Activated T-helper 1 cell treated with Interleukin-2 at 50 U/mL for 16 hours (primary cell): ENCODE measurements at places on chromosomes 5 and 9.

DNA sequence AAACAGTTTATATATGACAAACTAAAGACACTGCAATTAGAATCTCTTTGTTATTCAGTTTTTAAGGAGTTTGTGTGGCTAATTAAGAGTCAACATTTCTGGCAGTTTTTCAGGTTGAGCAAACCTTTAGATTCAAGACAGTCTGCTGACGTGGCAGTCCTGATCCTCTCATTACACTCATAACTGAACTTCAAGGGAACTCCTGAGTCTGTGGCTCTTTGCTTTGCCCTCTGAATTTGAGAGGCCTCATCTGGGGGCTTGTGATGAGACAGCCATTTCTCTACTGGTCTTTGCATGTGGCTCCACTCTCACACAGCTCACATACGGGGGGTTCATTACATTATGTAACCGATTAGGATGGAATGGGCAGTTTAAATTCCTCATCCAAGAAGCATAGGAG, 182.9 kb upstream of the MEF2C start:
- no peak for DNase-seq

- no peak for DNase-seq
These were observed 117.5 kb downstream of the TENT4A start for GRCh38 chr5:6830643-6831239.

GRCh38 chr5:40278881-40279280, 400.8 kb upstream of the PTGER4 start:
- no peak for DNase-seq

- no peak for DNase-seq
These were observed 192.3 kb downstream of the CACNA1B start for GRCh38 chr9:138069731-138070456.

DNA sequence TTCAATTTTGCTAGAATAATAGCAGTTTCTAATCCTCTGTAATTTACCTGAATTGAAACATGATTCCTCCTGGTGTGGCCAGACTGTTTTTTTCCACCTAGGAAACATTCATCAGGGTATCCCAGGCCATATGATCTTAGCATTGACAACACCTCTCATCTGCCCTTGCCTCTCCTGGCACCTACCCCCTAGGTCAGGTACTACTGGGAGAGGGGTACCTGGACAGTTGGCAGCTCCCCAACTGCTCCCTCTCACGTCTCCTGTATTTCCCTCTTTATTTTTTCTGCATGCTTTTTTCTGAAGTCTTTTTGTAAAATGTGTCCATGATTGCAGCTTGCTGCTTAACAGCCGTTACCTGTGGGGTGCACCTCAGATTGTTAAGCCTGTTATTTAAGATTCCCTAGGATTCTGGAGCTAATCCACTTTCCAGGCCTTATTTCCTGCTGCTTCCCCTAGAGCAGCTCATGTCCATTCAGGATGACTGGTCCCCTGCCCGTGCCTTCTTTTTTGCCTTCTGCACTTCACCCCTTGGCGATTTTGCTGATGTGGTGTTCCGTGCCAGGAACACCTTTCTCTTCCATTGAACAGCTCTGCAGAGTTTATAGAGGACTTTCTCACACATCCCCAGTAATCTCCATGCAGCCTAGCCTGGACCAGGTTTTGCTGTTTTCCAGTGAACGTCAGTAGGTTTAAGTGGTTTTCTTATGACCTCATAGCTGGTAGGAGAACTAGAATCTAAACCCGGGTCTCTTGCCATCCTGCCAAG, 33.6 kb downstream of the SNX30 start:
- no peak for DNase-seq

DNA sequence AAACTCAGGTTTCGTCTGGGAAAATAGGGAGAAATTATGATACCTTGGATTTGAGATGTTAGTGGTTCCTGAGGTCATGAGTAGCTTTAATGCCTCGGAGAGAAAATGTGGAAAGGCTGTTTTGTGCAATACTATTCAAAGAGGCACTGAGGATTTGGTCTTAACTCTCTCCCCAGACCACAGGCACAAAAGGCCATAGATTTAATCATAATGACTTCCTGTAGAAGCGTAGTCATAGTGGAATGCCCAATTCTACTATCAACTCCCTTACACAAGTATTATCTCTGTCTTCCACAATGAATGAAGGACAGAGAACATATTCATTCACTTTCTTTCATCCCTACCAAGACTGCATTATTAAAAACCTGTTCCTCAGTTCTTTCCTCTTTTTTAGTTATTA, 153.0 kb upstream of the FTMT start:
- no peak for DNase-seq

- no peak for DNase-seq
These were observed 52.2 kb downstream of the CDC42SE2 start for GRCh38 chr5:131316026-131316425.

- DNase-seq: no peak
These were observed 5.8 kb downstream of the MTX3 start for GRCh38 chr5:79985288-79985687.

DNA sequence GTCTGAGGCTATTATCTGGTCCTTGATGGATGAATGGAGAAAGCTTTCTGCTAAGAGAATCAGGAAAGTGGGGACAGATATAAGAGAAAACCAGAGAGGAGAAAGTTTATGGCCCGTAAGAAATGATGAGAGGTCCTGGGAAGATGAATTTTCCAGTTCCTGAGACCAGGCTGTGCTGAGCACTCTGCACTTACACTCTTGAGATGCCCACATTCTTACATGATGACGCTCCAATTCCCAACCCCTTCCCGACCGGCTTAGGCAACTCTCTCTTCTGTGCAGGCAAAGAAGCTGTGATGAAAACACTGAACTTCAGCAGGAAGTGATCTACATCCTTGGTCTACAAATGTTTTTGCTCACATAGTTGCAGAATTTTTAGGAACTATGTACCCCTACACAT, 417.0 kb downstream of the ARHGEF28 start:
- DNase-seq: no peak

- no peak for DNase-seq
These were observed 92.1 kb downstream of the MELK start for GRCh38 chr9:36664806-36665205.

DNA sequence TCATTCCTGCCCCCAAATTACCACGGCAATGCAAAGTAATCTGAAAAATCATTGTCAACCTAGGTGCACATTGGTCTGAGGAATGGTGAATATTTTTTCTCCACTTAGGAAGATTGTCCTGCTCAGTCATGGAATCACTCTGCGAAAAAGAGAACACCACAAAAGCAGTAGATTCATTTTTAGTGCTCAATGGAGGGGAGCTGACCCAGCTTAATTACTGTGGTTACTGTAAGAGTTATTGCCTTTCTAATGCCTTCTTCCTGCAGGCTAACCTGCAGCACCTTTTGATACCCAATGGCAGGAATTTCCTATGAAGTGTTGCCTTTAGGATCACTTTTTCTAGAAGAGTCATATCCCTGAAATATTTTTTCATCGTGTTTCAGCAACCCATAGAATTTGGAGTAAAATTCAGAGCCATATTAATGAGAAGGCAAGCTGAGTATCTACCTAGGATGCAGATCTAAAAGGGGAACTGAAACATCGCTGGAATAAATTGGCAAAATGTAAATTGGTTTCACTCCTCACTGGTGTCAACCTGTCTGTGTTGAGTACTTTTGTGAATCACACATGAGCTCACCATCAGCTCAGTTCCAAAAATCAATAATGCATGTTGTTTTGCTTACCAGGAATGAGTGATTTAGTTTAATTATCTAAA, 464.5 kb downstream of the CSNK1G3 start:
- no peak for DNase-seq

GRCh38 chr5:102154291-102154690, 141.8 kb downstream of the SLCO4C1 start:
- DNase-seq: no peak

- DNase-seq: no peak
These were observed 688.4 kb downstream of the PTPRD start for GRCh38 chr9:9924376-9924775.

- DNase-seq: no peak
These were observed 822.6 kb downstream of the TLE1 start for GRCh38 chr9:80866576-80867227.

DNA sequence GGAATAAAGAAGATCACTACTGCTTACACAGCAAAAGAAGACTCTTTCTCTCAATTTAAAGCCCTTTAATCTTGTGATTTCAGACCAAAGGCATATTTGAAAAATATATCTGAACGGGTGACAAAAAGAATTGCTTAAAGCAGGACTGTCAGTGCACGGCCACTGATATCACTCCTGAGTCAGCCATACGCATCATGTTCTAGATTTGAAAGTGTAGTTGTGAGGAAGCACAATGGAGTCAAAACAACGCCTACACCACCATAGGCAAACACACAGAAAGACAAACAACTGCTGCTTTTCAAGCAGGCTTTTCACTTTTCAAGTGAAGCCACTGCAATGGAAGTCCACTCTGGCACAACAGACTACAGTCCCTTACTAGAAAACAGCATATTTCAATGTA, 141.7 kb downstream of the AUH start:
- no peak for DNase-seq

DNA sequence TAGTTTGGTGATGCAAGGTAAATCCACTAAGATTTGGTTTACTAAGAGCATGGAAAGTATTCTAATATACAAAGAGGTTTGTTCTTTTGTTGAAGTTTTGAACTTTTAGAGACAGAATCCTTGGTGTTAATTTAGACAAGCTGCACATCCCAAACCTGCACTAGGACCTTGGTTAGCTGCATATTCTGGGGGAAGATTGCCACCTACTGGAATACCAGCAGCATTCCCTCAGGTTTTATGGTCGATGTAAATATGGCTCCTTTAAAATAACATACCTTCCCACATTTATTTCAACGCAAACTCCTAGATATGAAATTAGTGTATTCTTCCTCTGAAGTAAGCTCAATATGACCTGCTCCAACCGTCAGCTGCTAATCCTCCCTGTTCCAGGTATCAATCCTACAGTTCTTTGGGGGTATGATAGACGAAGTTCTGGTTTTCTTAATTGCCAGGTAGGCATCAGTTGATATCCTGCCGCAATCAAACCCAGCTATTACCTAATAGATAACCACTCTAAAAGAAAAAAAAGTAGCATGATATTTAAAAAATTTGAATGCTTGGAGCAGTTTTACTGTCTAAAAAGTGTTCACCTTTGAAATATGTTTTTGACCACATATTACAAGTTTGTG, 624.1 kb downstream of the ISL1 start:
- DNase-seq: no peak

- no peak for DNase-seq
These were observed 982.5 kb downstream of the MAT2B start for GRCh38 chr5:164487939-164488338.

- DNase-seq: no peak
These were observed 791.4 kb upstream of the CTNND2 start for GRCh38 chr5:12695651-12696050.

GRCh38 chr9:105309531-105309931, 65.1 kb downstream of the SLC44A1 start:
- no peak for DNase-seq

- DNase-seq: no peak
These were observed 23.0 kb downstream of the KIAA0825 start for GRCh38 chr5:94595281-94595840.

GRCh38 chr5:141729387-141730006, 47.5 kb upstream of the ARAP3 start:
- no peak for DNase-seq

GRCh38 chr5:103706939-103707682, 144.5 kb upstream of the NUDT12 start:
- no peak for DNase-seq

DNA sequence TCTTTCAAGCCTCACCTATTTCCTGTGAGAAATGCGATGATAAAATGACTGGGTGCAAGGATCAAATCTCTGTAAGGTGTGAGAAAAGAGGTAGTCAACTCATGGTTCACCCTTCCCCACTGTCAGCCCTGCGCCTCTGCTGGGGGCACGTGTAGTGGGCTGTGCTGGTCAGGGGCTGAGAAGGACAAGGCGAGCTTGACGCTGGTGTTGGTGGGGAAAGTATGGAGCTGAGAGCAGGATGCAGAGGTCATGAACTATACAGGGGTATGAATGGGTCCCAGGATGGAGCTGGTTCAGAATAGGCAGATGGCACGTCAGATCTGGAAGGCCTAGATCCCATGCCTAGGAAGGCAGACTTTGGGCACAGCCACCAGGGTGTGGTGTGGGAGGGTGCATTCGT, 20.6 kb downstream of the PITX1 start:
- no peak for DNase-seq

DNA sequence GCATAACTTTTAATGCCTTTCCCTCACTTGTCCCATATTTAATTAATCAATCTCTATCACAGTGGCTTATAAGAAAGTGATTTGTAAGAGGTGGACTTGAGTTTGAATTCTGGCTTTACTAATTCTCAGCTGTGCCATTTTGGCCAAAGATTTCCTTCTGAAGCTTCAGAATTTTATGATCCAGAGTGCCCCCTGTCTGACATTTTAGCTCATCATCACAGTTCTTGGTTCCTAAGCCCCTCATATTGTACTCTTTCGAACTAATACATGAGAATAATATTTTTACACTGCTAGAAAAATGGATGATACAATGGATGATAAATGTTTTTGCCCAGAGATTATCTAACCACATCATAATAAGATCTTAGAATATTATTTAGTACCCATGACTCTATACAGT, 1014.1 kb downstream of the PTPRD start:
- DNase-seq: no peak

- no peak for DNase-seq
These were observed 72.3 kb downstream of the HCN1 start for GRCh38 chr5:45623832-45624231.

- DNase-seq: no peak
These were observed 25.9 kb upstream of the MSANTD3 start for GRCh38 chr9:100401042-100401441.

DNA sequence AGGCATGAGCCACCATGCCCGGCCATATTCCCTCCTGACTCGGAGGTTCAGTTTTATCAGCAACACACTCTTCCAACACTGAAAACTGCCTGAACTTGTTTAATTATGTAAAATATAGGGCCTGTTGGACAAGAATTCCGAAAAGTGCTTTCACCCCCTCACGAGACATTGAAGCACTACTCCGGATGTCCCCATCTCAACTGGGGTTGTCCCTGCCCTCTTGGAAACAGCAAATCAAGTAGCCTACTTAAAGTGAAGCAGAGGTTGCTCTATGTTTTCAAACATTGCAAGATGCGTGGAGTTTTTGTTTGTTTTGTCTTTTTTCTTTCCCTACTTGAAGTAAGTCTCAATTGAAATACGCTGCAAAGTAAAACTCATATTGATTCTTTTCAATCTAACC, 7.6 kb downstream of the PTGER4 start:
- no peak for DNase-seq

DNA sequence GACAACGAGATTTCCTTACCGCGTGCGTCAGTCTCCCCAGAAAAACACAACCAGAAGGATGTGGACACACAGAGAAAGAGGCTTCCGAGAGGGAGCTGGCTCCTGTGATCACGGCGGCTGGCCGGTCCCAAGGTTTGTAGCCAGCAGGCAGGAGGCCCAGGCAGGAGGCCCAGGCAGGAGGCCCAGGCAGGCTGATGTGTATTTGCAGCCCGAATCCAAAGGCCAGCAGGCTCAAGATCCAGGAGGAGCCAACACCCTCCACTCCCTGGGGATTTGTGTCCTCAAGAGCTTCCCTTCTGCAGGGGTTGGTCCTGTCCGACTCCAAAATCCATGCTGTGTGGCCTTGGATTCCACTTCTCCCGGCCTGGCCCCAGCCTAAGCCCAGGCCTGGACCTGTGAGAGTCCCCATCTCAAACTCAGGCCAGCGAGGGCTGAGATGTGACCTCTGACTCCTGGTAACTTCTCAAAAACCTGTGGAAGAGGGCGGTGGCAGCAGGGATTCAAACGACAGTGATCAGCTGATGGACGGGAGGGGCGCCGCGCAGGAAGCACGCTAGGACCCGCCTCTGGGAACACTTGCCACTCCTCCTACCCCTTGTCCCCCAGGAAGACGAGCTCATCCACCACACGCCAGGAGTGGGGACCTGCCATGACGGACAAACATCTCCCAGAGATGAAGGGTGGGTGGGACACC, 75.0 kb upstream of the PPP1R26 start:
- DNase-seq: no peak
